ENCODE measurements at places on chromosomes 4 and X.

- DNase-seq, result no peak
Observed at GRCh38 chr4:127523369-127523768, 109.4 kb upstream of the INTU start.

- DNase-seq, result no peak
Observed at GRCh38 chr4:68324519-68325262, 25.2 kb downstream of the YTHDC1 start.

DNA sequence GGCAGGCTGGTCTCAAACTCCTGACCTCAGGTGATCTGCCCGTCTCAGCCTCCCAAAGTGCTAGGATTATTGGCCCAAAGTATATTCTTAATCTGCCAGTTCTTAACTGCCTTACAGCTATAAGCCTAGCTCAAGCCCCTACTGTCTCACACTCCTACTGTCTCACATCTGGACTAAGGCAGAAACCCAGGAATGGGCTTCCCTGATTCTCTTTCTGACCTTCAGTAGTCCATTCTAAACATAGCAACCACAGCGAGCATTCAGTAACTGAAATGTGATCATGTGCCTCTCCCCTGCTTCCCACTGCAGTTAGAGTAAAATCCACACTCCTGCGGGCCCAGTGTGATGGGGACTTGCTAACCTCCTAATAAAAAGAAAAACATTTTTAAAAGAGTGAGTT is 58.9 kb downstream of the MTMR1 start:
- no peak for DNase-seq

- DNase-seq, result peak; percentile 54
Observed at GRCh38 chr4:173370130-173370476, 651 bp upstream of the SAP30 start.

DNA sequence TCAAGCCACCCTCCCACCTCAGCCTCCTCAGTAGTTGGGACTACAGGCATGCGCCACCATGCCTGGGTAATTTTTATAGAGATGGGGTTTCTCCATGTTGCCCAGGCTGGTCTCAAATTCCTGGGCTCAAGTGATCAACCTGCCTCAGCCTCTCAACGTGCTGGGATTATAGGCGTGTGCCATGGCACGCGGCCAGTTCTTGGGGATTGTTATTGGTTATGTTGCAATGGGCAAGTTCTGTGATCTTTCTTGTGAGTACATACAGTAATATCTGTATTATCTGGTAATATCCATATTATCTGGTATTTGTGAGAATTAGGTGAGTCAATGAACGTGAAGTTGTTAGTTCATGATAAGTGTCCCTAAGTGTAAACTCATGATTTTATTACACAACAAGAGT is 90.3 kb upstream of the TBL1X start:
- DNase-seq, result no peak

DNA sequence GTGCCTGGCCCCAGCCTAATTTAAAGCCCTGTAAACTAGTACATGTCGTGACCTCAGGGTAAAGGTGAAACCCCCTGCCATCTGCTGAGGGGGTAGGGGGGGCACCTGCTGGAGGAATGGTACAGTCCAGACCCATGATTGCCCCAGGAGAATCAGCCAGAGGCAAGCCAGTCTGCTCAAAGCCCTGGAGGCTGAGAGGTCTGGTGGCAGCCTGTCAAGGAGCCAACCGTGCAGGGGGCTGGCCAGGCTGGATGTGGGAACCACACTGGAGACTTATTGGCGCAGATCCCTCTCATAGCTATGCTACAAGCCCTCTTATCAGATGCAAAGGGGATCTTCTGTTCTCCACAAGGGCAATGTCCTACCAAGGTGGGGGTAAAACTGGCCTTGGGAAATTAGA is 31.4 kb upstream of the PJA1 start:
- DNase-seq, result no peak

GRCh38 chr4:153074486-153074885 is 129.8 kb upstream of the TRIM2 start:
- no peak for DNase-seq
